T-cell (primary cell): ENCODE measurements at places on chromosomes 16 and 17.
A peak's percentile ranks its signal among the peaks of the same experiment; 100 is the strongest.

- peak; percentile 26 for DNase-seq
Observed at GRCh38 chr17:1365445-1366039, 34.5 kb downstream of the YWHAE start.

DNA sequence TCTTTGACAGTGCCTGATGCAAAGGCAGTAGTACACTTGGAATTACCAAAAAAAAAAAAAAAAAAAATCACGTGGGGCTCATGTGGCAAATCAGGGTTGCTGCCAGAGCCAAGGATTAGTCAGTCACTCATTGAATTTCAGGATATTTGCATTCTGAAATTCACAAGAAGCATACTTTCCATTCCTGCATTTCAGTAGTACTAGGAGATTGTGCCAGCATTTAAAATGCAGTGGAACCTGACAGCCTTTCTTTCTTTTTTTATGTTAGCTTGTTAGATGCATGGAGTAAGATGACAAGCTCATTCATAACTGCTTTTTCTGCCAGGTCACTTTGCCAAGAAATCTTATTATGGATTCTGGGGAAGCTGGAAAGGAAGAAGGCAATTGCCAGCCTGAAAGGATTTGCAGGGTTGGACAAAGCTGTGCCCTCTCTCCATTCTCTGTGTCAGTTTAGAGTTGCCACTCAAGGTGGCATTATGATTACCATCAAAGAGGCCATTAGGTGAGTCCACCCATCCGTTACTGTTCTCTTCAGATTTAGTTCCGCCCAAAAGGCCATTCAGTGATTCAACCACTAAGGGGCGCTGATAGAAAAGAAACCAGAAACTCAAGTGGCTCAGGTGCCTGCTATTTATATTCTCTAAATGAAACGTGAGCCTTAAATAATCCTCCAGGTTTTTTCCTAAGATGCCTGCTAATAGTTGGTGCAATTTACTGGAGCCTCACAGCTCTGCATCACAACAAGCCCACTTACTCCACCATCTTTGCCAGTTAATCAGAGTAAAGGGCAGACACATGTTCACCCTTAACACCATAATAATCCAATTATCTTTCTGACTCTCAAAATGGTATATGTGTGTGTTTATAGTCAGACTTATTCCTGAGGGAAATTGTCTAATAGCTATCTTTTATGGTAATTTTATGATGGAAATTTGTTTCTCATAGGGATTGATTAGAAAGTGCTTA is 59.0 kb downstream of the TANGO6 start:
- no peak for DNase-seq

- no peak for DNase-seq
Observed at GRCh38 chr17:38585918-38586529, 19.7 kb downstream of the SRCIN1 start.

- no peak for DNase-seq
Observed at GRCh38 chr17:7862692-7863437, 5.1 kb downstream of the CYB5D1 start.

DNA sequence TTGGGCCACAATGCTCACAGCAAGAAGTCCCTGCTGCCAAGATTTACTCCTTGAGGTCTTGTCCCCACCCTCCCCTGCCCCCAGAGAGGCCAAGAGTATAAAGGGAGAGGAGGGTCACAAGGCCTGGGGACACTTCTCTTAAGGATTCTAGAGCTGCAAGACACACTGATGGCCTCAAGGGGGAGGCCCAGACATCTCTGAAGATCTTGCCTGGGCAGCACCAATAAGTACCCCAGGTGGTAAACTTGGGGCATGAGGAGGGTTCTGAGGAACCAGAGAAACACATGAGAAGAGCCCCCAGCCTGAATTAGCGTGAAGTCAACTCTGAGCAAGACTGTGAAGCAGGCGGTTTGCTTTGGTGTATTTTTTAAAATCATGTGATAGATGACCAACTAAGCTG is 26.8 kb upstream of the MTMR4 start:
- DNase-seq, result no peak

DNA sequence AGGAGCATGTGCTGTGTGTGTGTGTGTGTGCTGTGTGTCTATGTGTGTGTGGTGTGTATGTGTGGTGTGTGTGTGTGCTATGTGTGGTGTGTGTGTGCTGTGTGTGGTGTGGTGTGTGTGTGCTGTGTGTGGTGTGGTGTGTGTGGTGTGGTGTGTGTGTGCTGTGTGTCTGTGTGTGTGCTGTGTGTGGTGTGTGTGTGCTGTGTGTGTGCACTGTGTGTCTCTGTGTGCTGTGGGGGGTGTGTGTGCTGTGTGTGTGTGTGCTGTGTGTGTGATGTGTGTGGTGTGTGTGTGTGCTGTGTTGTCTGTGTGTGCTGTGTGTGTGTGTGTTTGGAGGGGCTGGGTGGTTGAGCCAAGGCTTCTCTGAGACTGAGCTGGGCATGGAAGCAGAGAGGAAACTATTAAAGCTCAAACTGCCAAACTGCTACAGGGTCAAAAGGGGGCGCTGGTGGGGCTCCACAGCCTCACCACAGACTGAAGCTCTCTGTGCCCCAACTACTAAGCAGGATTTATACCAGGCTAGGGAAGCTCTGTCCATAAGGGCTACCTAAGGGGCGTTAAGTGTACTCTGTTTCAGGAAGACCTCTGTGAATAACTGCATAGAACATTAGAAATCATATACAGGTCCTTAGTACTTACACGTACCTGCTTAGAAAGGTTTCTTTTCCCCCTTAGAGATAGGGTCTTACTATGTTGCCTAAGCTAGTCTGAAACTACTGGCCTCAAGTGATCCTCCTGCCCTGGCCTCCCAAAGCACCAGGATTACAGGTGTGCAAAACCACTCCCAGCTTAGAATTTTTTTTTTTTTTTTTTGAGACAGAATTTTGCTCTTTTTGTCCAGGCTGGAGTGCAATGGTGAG is 27.8 kb upstream of the GHDC start:
- peak; percentile 67 for DNase-seq

DNA sequence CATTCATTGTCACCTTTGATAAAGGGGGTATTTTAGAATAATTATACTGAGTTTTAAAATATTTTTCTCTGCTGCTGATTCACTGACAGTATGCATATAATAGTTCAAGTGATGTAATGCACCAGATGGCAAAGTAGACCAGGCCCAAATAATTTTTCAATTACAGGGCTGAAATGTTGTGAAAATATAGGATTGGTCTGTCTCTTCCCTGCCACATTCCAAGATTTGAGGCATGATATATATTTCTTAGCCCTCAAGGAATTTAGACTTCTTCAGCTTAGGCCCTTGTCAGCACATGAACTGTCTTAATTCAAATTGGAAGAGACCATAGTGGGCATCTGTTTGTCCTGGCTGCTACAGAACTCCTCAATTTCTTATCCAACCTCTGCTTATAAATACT is 39.2 kb upstream of the SLC12A3 start:
- DNase-seq, result no peak

- no peak for DNase-seq
Observed at GRCh38 chr17:44279666-44280391, 11.9 kb upstream of the SLC4A1 start.

- DNase-seq, result no peak
Observed at GRCh38 chr17:46732754-46733398, 85.6 kb downstream of the WNT3 start.

- DNase-seq, result no peak
Observed at GRCh38 chr17:79370126-79370525, 240.7 kb downstream of the RBFOX3 start.

DNA sequence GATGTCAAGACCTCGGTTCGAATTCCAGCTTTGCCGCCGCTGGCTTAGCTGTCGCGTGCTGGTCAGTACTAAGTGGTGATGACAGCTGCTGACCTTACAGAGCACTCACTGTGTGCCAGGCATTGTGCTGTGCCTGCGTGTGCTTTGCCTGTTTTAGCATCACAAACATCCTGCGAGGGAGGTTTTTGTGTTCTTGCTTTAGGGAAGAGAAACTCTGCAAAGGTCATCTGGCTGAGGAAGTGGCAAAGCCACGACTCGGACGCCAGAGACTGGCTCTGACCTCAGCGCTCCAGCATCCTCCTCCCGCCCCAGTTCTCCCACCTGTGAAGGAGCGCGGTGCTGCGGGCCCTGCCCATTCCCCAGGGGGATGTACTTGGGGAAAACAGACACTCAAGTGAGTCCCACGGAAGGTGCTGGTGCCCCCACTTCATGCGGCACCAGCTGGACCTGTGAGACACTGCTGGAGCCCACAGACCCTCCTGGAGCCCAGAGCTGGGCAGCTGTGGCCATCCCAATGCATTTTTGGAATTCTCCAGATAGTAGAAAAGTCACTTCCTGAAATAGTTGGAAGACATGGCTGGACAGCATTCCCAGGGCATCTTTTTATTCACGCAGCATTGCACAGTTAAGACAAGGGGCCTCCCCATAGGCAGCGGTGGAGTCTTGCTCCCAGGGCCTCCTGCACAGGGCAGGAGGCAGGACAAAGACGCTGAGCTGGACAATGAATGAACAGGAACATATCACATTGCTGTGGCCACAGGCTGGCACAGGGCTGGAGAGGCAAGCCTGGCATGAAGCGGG is 20.0 kb upstream of the HERPUD1 start:
- DNase-seq, result no peak

DNA sequence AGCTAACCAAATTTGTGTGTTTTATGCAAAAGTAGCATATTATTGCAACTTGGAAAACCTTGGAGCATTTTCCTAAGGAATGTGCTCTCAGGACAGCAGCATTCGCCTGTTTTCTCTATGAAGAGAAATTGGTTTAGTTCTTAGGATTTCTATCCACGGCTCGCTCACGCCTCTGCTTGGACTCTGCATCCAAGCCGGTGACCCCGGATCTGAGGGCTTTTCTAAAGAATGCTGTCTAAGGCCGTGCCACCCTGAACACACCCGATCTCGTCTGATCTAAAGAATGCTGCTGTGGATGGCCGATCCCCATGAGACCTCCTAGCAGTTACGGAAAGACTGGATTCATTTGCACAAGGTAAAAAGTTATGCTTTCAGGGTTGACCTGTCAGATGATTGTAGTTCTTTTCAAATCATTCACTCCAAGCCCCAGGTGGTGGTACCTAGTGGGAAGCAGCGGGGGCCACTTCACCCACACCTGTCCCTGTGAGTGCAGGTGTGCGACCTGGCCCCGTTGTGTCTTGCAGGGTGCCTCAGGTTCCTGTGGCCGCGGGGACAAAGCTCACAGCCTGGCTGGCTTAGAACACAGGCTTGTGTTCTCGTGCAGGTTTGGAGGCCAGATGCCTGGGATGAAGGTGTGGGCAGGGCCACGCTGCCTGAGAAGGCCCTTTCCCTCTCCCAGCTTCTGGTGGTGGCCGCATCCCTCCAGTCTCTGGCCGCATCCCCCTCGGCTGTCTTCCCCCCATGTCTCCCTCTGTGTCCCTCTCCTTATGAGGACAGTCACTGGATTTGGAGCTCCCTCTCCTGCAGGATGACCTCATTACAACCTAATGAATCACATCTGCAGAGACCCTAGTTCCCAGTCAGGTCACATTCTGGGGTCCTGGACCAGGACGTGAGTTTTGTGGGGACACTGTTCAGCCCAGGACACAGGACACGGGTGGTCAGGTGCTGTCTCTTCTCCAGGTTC is 71.1 kb downstream of the BANP start:
- no peak for DNase-seq

- DNase-seq, result no peak
Observed at GRCh38 chr17:77924757-77925336, 33.7 kb upstream of the TNRC6C start.

- no peak for DNase-seq
Observed at GRCh38 chr16:76932541-76933211, 258.3 kb upstream of the MON1B start.

GRCh38 chr16:5058476-5058875 is 7.3 kb downstream of the C16orf89 start:
- DNase-seq, result no peak

DNA sequence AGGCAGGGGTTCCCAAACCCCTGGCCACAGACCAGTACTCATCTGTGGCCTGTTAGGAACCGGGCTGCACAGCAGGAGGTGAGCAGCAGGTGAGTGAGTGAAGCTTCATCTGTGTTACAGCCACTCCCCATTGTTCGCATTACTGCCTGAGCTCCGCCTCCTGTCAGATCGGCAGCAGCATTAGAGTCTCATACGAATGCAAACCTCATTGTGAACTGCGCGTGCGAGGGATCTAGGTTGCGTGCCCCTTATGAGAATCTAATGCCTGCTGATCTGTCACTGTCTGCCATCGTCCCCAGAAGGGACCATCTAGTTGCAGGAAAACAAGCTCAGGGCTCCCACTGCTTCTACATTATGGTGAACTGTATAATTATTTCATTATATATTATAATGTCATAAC is 25.1 kb upstream of the RMI2 start:
- DNase-seq, result no peak

GRCh38 chr16:49855822-49856671 is at the start of gene ZNF423:
Gene ZNF423, minus strand, starts transcription at chr16:49856112. Its CDS starts 338 bp downstream, at chr16:49855774.
- DNase-seq, result no peak

DNA sequence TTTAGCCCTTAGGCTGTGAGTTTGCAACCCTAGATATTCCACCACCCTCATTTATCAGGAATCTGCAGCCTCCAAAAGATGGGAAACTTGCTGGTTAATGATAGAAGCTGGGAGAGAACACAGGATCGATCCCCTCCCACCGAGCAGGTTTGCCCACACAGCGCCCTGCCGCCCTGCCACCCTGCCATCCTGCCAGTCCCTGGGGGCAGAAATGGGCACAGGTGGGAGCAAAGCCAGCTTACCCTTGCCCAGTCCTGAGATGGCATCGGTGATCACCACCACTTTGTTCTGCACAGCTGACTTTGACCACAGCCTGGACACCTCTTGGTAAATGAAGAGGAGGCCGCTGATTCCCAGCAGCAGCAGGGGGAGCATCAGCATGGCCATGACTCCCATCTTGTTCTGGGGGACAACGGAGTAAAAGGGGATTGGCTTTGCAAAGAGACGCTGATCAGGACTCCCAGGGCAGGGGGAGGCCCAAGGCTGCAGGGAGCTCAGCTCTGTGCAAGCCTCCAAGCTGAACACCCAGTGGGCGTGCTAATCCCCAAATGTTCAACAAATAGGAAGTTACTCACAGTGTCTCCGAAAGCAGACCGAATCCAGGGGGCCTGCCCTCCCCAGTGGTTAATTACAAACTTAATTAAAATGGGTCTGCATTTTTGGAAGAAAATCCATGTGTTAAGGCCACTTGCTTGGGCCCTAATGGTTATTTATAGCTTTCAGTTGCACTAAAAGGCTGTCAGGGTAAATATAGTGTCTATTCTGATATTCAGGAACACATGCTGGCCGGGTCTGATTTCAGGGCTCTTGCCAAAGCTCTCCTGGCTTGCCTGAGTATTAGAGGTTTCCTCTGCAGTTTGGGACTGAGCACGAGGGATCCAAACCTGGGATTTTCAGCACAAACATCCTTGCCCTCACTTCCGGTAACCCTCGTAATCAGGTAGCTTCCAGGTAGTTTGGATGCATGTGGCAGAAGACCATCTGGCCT is at the start of gene DHRS7C:
DHRS7C (minus strand) TSS at position 704 of the 988 bp plus-strand sequence; CDS start at position 396, 308 bp downstream.
- DNase-seq, result no peak

- no peak for DNase-seq
Observed at GRCh38 chr16:78611318-78611717, 511.9 kb downstream of the WWOX start.

- no peak for DNase-seq
Observed at GRCh38 chr17:1583556-1583955, 21.0 kb upstream of the PITPNA start.

- no peak for DNase-seq
Observed at GRCh38 chr16:17333229-17333628, 137.5 kb downstream of the XYLT1 start.

- DNase-seq, result no peak
Observed at GRCh38 chr16:57236022-57236350, 9.1 kb upstream of the ARL2BP start.

- no peak for DNase-seq
Observed at GRCh38 chr16:17965133-17965900, 371.2 kb downstream of the NPIPA8 start.

GRCh38 chr16:89317101-89317671 is 99.7 kb downstream of the ZNF778 start:
- no peak for DNase-seq

GRCh38 chr16:79264237-79265109 is 336.1 kb downstream of the MAF start:
- no peak for DNase-seq

GRCh38 chr16:75566758-75567255 is 628 bp downstream of the GABARAPL2 start:
- DNase-seq, result peak; percentile 9
